ENCODE measurements at places on chromosomes 13 and 19.

GRCh38 chr19:39496063-39496462, 2.7 kb upstream of the DLL3 start:
- ATAC-seq: no peak

- ATAC-seq: no peak
Measured at GRCh38 chr13:71378961-71379905, 487.8 kb downstream of the DACH1 start.

DNA sequence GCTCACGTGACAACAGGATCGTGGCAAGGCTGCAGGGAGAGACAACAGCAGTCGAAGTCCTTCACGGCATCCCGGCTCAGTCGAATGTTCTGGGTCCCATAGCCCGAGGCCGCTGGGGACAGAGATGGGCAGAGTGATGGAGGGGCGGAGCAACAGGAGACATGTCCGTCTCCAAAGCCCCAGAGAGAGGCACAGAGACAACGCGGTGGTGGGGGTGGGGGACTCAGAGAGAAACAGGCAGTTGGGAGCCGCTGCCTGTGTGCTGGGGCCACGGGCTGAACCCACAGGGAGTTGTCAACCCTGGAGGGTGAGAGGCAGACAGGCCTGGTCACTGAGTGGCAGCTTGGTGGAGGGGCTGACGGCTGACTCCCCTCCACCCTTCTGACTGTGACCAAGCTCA, 20.4 kb downstream of the NOSIP start:
- no peak for ATAC-seq

- ATAC-seq: no peak
Measured at GRCh38 chr19:58007285-58007684, 4.7 kb upstream of the ZNF606 start.

DNA sequence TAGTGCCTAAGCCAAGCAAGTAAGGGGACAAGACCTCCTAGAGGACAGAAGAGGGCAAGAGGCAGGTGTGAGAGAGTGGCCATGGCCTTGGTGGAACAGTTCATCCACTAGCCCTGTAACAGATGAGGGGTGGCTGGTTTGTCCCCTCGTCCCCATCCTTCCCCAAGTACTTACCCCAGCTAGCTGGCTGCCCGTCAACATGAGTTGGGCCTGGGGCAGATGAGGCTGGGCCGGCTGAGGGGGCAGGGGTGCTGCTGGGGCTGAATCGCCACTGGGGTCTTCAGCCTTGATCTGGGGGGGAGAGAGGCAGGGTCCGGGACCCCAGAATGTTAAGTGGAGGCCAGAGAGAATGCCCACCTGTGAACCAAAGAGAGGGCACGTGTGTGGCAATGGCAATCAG, 15.2 kb downstream of the POU2F2 start:
- no peak for ATAC-seq

DNA sequence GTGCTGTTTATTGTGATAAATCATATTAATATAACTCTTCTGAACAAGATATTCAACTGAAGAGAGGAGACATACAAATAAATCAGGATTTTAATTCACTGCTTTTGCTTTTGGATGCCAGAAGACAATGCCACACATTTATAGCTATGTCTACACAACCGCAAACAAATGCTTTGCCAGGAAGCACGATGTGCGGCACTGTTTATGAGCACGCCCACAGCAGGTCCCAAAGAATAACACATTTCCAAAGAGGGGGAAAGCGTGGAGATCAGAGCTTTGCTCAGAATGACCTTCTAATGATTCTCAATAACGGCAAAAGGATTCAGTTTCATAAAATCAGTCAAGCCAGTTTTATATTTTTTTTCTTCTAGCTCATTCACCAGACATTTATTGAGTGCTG, 16.7 kb downstream of the FAM216B start:
- no peak for ATAC-seq

DNA sequence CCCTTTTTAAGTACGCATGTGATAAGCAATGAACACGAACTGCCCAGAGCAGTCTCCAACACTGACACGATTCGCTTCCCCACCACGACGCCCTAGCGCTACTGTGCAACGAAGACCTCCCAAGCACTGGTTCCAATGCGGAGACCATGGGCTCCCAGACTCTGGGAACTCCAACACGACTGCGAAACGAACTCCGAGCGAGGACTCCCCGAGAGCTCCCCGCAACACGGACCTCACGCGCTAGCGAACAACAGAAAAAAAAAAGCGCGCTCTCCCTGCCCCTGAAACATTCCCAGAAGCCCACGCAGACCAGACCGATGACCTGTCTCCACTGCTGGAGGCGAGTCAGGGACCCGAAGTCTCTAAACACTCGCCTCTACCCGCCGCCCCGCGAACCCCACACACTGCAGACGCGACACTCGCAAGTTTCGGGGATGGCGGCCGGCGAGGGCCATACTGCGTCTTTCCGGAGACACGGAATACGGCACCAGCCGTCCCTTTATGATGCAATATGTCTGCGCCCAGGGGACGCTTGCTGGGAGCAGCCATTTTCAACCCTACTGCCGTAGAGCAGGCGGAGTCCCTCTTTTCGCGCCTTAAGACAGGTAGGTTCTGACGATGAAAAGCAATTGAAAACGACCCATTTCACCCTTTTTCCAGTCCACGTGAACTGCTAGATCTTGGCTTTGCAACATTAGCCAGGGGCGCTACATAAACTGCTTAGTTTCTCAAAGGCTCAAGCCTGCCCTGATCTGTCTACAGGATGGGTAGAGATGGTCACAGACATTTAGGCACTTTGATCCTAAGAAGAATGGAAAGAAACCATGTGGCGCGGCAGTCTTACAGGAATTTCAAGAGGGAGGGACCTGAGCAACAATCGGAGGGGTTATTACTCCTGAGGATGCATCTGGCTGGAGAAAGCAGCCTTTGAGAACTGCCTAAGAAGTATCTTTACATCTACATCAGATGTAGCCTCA, at the start of gene ZNF577:
ZNF577 (minus strand) TSS at position 430 of the 977 bp plus-strand sequence. CDS start 7,569 bp downstream, outside the sequence.
- peak; percentile 88 for ATAC-seq

GRCh38 chr13:49262634-49263033, 14.9 kb downstream of the CDADC1 start:
- no peak for ATAC-seq

- no peak for ATAC-seq
Measured at GRCh38 chr13:33286128-33286527, 573 bp upstream of the STARD13 start.

DNA sequence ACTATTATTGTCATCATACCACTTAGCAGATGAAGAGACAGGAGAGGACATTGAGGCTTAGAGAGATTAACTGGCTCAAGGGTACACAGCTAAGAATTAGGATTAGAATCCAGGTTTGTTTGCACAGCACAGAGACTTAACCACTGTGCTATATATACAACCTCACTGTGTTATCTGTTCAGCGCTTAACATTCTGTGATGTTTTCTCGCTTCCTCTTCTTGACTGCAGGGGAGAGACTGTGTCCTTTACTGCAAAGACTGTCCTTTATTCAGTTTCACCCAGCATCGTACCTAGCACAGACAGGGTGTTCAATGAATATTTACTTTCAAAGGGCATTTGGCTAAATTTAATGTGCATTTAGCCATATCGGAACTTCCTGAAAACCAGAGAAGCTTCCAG, 54.9 kb upstream of the PCDH8 start:
- ATAC-seq: no peak

DNA sequence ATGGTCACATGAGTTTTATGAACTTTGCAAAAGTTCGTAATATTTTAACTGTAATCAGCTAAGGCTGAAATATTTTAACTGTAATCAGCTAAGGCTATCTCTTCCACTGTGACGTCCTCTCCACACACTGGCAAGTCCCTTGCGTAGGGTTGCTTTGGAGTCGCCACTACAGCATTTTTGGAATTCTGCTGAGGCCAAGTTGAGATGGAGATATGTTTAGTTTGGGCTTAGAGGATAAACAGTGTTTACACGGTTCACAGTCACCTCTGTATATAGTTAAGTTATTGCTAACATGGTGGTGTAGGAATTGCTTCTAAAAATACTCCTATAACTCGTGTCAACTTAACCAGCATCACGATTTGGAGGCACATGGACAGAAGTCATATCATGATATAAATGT, 143.6 kb upstream of the SERP2 start:
- no peak for ATAC-seq

DNA sequence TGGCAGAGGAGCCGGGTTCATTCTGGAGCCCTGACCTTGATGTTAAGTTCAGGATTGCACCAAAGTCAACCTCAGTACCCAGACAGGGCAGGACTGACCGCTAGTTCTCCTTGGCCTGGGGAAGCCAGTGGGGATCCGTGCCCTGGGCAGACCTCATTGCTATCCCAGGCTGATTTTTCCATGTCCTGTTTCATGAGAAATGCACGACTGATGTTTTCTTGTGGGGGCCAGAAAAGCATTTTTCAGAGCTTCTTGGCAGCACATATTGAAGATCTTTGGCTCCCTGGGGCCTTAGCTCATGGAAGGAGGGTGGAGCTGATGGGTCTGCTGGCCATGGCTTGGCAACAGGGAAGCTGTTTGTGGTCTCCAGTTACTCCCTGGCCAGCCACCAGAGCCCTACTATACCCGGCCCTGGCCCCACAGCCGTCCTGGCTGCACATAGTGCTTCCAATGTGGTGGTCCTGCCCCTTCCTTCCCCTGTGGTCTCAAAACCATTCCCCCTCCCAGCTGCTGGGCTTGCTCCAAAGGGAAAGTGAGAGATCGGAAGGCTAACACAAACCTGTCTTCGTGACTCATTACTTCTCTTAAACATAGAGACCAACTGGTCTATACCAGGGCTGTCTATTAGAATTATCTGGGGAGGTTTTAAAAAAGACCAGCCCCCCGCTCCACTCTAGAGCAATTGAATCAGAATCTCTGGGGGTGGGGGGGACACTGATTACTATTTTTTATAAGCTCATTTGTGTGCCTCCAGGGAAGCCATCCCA, 11.2 kb downstream of the IL17D start:
- ATAC-seq: no peak

- ATAC-seq: peak; percentile 25
Measured at GRCh38 chr13:110354715-110355473, 47.8 kb downstream of the COL4A2 start.

DNA sequence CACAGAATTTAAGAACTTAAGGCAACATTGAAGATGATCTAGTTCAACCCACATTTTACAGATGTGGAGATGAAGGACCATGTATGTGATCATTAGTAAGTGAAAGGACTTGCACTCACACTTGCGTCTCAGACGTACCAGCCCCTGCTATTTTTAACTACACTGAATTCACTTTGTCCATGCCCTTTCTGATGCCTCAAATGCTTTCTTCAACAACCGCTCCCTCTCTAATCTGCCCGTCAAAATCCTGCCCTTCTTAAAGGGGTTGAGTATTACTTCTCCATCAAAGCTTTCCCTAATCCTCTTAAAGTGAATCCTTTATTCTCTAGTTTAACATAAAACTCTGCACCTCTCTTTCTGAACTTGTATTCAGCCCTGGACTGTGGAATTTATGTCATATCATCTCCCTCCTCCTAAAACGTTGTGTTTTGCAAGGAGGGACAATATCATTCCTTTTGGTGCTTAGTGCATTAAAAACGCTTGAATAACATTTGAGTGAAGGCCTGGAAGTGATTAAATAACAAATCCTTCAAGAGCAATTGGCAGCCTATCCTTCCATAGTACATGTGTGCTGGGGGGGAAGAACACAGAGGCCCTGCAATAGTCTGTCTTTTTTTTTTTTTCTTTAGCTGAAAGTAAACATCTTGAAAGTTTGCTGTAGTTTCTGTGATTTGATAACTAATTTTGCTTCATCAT, 493.3 kb downstream of the LMO7 start:
- ATAC-seq: no peak

- peak; percentile 77 for ATAC-seq
Measured at GRCh38 chr19:48999481-49000325, 6.0 kb downstream of the RUVBL2 start.

DNA sequence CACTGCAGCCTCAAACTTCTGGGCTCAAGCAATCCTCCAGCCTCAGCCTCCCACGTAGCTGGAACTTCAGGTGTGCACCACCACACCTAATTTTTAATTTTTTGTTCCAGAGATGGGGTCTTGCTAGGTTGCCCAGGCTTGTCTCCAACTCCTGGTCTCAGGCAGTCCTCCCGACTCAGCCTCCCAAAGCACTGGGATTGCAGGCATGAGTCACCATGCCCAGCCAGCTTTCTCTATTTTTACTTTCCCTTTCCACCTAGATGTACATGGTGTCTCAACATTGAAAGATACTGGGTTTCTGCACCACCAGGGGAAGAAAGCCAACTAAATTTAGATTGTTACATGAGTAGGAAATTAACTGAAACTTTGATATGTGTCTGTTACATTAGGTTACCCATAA, 13.8 kb upstream of the ZNF846 start:
- ATAC-seq: no peak

GRCh38 chr19:31098836-31099235, 250.4 kb downstream of the TSHZ3 start:
- ATAC-seq: no peak

DNA sequence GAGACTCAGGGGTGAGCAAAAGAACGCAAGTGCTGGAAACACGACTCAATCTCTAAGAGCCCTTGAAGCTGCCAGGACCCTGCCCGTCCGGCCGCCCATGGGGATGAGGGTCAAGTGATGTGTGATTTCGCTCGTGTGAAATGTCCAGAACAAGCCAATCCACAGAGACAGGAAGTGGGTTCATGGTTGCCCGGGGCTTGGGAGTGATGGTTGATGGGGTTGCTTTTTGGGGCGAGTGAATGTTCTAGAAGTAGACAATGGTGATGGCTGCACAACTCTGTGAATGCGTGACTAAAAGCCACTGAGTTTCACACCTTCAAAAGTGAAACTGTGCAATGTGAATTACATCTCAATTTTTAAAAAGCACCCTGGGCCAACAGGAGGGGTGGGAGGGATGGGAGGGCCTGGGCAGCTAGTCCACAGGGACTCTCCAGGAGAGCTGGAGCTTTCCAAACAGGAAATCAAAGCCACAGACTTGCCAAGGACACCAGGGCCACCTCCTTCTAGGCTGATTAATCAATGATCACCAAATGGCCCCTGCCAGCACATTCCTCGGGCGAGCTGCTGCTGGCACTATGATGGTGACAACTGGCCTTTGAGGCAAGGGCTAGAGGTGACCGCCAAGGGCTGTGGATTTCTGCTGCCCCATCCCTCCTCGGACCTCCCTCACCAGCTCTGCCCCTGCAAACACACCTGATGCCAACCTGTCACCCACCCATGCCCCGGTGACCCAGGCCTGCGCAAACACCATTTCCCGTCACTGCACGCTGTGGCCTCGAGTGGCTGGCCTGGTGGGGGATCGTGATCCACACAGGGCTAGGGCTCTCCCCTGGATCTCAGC, 14.0 kb downstream of the DPP9 start:
- peak; percentile 38 for ATAC-seq

- no peak for ATAC-seq
Measured at GRCh38 chr13:110653271-110653670, 37.9 kb downstream of the NAXD start.

- ATAC-seq: no peak
Measured at GRCh38 chr13:27334774-27335435, 64.3 kb downstream of the RASL11A start.

DNA sequence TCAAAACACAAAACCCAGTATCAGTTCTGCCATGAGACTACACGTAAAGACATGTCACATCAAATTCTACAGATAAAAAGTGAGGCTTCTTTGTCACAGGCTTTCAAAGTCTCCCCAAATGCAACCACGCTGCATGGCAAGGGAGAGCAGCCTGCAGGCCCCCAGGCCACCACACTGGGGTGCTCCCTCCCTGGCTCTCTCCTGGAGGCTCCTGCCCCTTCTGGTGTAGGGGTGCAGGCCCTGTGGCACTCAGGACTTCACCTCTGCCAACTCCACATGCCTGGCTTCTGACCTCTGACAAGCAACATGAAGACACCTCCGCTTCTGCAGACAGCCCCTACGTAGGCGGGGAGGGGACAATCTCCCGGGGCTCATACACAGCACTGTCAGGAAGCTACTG, 14.3 kb downstream of the AKAP8 start:
- no peak for ATAC-seq

All from activated CD4-positive, CD25-positive, alpha-beta regulatory T cell treated with anti-CD3 and anti-CD28 coated beads, Interleukin-2, amount 50 U/mL, for 24 hours (primary cell).